Renal cortical epithelial cell (primary cell): ENCODE measurements at places on chromosomes 7 and 10.

- DNase-seq, result no peak
Measured at GRCh38 chr7:111840528-111840927, 278.2 kb upstream of the IMMP2L start.

GRCh38 chr7:52956379-52956915, 79.0 kb upstream of the POM121L12 start:
- peak; percentile 39 for DNase-seq

DNA sequence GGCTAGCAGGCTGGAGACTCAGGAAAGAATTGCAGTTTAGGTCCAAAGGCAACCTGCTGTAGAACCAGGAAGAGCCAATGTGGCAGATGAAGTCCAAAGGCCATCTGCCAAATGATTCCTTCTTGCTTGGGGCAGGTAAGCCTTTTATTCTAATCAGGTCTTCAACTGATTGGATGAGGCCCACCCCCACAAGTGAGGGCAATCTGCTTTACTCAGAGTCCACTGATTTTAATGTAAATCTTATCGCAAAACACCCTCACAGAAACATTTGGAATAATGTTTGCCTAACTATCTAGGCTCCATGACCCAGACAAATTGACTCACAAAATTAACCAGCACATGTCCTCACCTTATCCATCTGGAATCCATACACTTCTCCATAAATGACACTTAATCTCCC, 7.8 kb downstream of the GIMAP8 start:
- DNase-seq, result no peak

GRCh38 chr10:34549001-34549400, 266.1 kb downstream of the PARD3 start:
- no peak for DNase-seq

- no peak for DNase-seq
Measured at GRCh38 chr7:68507668-68508067, 1090.6 kb upstream of the AUTS2 start.
